Upper lobe of left lung (tissue), 6 donors: ENCODE measurements at places on chromosomes 6 and 20. TPM values are rescaled to one million over a fixed set of nuclear protein-coding genes. Genes with fewer than 3 reads are reported as not detected.

The MUC22 gene
- total RNA-seq: not detected

The EMILIN3 gene
- 0.11 TPM for total RNA-seq

The GPR6 gene
- not detected for total RNA-seq

The PXDC1 gene
- total RNA-seq: 117 TPM

The IL17A gene
- not detected for total RNA-seq

The VWA7 gene
- total RNA-seq: 7.0 TPM

The C20orf96 gene
- total RNA-seq: 8.4 TPM

The HLA-DMB gene
- 105 TPM for total RNA-seq
